Spleen (tissue), 13 donors: ENCODE measurements at places on chromosomes 2 and 18.

DNA sequence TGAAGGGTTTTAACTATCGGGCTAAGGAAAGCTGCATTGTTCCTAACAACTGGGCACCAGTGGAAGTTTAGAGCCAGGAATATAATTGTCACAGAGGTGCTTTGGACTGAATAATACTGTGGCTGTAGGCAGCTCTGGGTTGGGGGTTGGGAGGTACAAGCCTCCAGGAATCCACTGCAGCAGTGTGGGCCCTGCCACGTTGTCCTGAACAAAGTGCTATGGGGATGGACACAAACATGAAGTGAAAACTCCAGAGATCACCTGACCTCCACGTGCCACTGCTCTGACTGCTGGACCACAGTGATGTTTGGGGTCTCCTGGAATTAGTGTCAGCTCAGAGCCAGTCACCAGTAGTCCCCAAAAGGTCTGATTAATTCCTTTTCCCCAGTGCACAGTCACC lies 110.9 kb downstream of the BCL2 start:
- H3K4me3 ChIP-seq = no peak overlapping the region
- H3K27me3 ChIP-seq = no peaks in the 10 kb centered on the region
- H3K36me3 ChIP-seq = no peaks in the 10 kb centered on the region
- DNase-seq = no peak

DNA sequence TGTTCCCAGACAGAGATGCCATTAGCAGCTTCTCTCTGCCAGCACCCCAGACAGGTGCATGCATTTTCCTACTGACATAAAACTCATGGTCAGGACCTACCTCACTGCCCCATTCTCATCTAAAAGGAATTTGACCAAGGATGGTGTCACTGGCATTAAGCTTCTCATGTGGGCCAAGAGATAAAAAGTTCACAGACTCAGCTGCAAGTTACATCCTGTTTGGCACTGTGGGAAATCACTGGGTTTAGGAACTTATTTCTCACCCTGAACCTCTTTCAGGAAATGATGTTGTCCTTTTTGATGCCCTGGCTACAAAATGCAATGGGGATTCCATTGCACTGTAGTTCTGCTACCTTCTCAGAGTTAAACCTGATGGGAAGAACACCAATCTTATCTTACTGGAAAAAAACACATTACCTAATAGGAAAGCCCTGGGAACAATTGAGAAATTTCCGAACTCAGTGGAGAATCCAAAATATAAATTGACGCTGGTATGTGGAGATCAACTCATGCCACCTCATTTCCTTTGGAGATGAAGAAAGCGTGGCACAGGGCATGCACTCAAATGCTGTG lies 252.1 kb upstream of the COPS8 start:
- no peaks in the 10 kb centered on the region for H3K36me3 ChIP-seq
- H3K27me3 ChIP-seq = no peaks in the 10 kb centered on the region
- no peak for DNase-seq
- no peak overlapping the region for H3K27ac ChIP-seq
- no peaks in the 10 kb centered on the region for H3K4me1 ChIP-seq
- no peak overlapping the region for H3K4me3 ChIP-seq

- DNase-seq = no peak
- no peaks in the 10 kb centered on the region for H3K4me1 ChIP-seq
- no peak overlapping the region for H3K27ac ChIP-seq
- H3K4me3 ChIP-seq = no peak overlapping the region
Observed at GRCh38 chr2:223613017-223613950, 11.1 kb upstream of the SCG2 start.

GRCh38 chr2:110927526-110927925 lies 193.2 kb upstream of the BCL2L11 start:
- no peak for DNase-seq
- no peaks in the 10 kb centered on the region for H3K4me1 ChIP-seq
- no peak overlapping the region for H3K27ac ChIP-seq
- no peaks in the 10 kb centered on the region for H3K27me3 ChIP-seq

DNA sequence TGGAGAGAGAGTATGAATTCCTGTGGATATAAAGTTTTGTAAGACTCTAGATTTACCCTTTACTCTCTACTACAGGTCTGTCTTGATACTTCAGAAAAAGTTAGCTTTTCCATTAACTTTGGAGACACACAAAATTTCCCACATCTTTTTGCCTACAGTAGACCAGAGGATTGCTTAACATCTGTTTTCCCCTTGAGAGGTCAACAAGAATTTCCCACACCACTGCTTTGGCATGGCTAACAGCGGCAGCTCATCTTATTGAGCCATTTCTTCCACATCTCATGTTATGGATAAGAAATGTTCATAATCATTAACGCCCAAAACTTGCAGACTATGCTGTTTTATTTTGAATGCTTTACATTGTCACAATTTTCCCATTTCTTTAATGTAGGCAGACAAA lies 273.6 kb upstream of the RGPD4 start:
- no peaks in the 10 kb centered on the region for H3K4me1 ChIP-seq
- no peak for DNase-seq
- H3K4me3 ChIP-seq = no peak overlapping the region
- no peak overlapping the region for H3K27ac ChIP-seq

GRCh38 chr2:100291152-100291970 lies 30.9 kb downstream of the LONRF2 start:
- H3K27me3 ChIP-seq = no peaks in the 10 kb centered on the region
- no peak overlapping the region for H3K4me3 ChIP-seq
- no peaks in the 10 kb centered on the region for H3K4me1 ChIP-seq
- peak overlapping the region; percentile 38 for H3K27ac ChIP-seq
- no peak for DNase-seq
- H3K36me3 ChIP-seq = no peaks in the 10 kb centered on the region

GRCh38 chr2:98776136-98776535 lies 45.2 kb upstream of the MGAT4A start:
- H3K27ac ChIP-seq = no peak overlapping the region
- H3K27me3 ChIP-seq = no peaks in the 10 kb centered on the region
- no peaks in the 10 kb centered on the region for H3K36me3 ChIP-seq
- H3K4me3 ChIP-seq = no peak overlapping the region
- no peak for DNase-seq

GRCh38 chr2:24873619-24874018 lies 46.4 kb downstream of the ADCY3 start:
- no peaks in the 10 kb centered on the region for H3K27me3 ChIP-seq
- no peak for DNase-seq
- no peaks in the 10 kb centered on the region for H3K36me3 ChIP-seq
- no peaks in the 10 kb centered on the region for H3K4me1 ChIP-seq
- H3K27ac ChIP-seq = no peak overlapping the region

- H3K36me3 ChIP-seq = no peaks in the 10 kb centered on the region
- no peaks in the 10 kb centered on the region for H3K27me3 ChIP-seq
- no peak overlapping the region for H3K4me3 ChIP-seq
- no peak for DNase-seq
Observed at GRCh38 chr18:37710726-37711125, 145.1 kb upstream of the CELF4 start.
